ENCODE measurements at places on chromosomes 1 and 21.

DNA sequence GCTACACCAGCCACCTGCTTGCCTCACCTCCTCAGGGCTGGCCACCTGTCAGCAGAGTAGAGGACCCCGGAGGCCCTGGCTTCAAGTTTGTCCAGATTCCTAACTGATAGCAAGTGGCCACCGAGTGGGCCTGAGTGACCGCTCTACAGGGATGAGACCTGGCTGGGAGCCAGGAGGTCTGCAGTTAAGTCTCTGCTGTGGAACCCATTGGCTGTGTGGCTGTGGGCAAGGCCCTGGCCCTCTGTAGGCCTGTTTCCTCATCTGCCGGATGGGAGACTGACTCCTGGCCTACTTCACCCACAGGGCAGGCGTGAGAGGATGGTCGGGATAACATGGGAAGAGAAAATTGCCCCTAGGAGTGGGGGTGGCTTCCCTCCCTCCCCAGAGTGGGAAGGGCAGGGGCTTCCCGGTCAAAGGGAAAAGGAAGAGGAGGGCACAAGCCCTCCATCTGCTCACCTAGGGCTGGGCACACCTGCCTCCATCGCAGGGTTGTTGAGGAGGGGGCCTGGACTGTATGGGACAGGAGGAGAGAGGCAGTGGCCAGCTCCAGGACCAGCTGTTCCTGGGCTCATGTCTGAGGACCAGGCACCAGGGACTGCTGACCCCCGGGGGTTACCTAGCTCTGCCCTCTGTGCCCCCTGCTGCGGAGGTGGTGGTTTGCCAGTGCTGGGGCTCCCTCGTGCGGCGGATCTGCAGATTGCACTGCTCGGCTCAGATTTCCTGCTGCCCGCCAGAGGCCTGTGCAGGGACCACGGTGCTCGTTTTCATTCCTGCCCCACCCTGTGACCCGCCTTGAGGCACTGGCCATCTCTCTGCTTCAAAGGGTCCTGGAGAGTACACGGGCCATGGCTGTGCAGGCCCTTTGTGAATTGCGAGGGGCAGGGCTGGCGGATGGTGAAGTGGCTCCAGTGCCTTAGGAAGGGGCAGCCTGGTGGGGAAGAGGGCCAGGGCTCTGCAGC is 9.1 kb upstream of the MTFR1L start:
- DNase-seq, result peak; percentile 44

DNA sequence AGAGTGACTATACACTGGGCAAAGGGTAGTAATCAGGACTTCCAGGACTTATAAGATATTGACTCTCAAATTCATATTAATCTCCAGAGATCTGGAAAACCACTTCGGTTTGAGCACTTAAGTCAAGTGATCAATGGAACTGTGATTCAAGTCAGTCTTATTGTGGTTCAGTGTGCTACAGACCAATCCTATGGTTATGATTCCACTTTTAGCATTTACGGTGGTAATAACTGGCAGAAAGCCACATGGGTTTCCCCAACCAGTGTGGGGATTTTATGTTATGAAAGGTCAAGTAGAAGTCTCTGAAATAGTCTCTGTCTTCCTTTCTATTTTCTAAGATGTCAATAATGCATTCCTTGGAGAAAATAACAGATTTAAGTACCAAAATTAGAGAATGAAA is 151.3 kb upstream of the NEGR1 start:
- no peak for DNase-seq

DNA sequence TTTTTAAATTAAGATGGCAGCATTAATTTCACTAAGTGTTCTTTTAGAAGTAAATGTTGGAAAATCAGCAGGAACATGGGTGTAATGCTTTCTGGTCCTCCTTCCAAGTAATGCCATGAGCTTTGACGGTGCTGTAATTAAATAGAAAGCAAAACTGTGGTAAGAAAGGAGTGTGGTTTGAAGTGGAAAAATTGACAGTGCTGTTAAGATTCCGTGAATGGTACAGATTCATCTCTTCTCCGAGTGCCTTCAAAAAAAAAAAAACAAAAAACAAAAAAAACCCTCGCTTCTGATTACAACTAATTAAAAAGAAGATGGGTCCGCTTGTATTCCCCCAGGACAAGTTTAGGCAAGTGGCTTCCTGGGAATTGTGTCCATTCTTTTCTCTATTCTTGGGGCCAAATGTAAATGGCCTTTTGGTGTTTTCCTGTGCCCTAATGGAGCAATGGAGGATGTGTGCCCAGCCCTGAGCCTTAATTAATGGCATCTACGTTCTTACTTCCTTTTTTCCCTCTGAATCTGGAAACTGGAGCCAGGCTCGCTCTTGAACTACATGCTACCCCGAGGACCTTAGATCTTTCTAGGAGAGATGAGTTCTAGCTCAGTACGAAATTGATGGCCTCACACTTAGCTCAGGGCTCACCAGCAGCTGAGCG is 5.1 kb downstream of the LMO4 start:
- DNase-seq, result no peak

DNA sequence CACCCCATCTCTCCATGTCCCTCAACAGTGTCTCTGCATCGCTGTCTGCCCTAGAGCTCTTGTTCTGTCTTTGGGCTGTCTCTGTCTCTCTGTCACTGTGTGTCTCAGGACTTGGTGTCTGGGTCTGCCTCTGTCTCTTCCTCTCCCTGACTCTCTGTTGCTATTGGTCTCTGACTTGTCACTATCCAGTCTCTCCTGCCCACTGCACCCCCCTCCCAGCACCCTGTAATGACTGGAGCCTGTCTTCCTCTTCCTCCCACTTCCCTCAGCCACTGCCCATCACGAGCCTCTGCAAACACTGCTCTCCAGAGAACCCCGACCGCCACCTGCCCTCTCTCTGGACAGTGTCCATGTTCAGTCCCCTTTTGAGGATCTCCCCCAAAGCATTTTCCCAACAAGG is 12.1 kb downstream of the PEAR1 start:
- no peak for DNase-seq

DNA sequence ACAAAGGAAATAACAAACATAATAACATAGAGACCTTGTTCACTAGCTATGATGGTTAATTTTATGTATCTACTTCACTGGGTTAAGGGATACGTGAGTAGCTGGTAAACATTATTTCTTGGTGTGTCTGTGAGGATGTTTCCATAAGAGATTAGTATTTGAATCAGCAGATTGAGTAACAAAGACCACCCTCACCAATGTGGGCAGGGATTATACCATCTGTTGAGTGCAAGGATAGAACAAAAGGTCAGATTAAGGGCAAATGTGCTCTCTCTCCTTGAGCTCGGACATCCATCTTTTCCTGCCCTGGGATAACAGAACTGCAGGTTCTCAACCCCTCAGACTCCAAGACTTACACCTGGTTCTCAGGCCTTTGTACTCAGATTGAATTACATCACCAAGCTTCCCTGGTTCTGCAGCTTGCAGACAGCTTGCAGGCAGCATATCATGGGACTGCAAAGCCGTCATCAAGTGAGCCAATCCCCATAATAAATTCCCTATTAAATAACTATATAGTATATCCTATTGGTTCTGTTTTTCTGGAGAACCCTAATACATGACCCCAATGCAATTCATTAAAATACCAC is 9.2 kb downstream of the SPATA6 start:
- DNase-seq, result no peak

DNA sequence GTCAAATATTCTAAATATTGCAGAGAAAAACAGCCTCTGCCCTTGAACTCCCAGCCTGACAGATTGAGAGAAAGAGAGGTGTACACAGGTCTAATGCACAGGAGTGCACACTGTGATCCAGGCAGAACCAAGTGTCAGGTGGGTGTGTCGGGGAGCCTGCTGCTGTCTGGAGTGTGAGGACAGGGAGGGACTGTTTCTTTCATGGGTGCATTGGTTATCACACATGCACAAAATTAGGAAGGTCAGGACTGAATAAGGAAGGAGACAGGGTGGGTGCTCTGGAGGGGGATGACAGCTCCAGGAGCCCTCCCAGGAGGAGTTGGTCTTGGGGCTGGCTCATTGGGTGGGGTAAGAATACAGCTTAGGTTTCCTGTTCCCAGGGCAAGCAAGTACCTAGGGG is 13.3 kb upstream of the PINK1 start:
- no peak for DNase-seq

DNA sequence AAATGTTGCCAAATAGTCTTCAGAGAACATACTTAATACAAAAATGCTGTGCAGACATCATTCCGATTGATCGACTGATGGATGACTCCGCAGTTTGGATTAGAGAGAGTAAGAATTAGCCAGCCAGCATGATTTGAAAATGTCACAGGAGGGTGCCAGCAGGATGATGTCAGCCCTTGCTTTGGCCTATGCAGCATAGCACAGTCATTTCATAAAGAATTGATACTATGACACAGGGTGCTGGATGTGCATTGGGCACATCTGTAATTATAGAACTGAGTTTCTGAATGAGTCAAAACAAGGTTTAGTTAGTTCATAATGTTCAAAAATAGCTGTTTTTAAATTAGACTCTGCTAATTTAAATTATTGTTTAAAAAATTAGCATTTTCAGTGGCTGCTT is 21.6 kb upstream of the TRAF5 start:
- peak; percentile 81 for DNase-seq

DNA sequence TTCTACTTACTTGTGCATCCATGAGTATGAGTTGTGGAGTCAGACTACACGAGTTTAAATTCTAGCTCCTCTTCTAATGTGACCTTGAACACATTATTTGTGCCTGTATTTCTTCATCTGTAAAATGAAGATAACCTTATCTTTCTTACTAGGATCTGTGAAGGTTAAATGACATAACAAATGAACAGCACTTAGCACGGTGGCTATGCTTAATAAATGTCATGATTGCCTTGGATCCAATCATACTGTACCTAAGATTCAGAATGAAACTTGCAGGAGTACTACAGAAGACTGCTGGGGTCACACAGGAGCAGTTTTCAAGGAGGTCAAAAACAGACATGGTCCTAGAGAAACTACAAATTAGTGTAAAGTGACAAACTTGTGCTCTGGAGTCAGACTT is 22.2 kb upstream of the ALG14 start:
- DNase-seq, result no peak

- peak; percentile 84 for DNase-seq
Measured at GRCh38 chr1:6275826-6276782, 15.2 kb upstream of the GPR153 start.

DNA sequence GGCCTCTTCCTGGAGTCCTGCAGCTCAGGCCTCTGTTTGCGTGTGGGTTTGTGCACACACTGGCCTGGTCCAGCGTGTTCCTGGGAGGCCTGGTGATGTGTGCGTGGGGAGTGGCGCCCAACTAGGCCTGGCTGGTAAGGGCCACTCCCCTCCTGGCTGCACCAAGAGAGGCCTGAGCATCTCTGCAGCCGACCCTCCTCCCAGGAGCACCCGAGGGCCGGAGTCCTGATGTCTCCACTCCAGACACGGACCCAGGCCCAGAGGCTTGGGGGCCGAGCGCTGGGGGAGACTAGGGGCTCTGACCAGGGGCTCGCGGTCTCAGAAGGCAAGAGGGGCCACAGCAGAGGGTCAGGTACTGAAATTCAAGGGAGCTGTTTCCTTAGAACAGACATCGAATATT is 33.3 kb downstream of the MORN1 start:
- no peak for DNase-seq

DNA sequence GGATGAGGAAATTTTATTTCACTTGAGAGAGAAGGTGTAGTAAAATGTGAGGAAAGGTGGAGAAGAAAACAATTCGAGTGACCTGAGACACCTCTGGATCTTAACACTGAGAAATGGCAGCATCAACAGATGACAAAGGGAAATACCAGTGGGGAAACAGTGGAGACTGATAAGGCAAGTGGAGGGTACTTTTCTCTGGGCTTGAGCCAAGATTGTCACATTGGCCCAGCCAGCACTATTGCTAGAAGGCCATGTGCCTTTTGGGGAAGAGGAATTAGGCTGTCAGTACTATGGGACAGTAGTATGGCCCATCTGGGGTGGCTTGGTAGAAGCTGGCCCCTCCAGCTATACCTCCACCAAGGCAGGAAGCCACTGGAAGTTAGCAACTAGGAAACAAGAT is 8.4 kb downstream of the SYPL2 start:
- no peak for DNase-seq

- no peak for DNase-seq
Measured at GRCh38 chr1:24420547-24420946, 4.9 kb downstream of the NIPAL3 start.

- DNase-seq, result no peak
Measured at GRCh38 chr1:12502336-12503109, 115.5 kb downstream of the DHRS3 start.

- no peak for DNase-seq
Measured at GRCh38 chr1:200217703-200218102, 190.2 kb downstream of the NR5A2 start.

GRCh38 chr1:109792056-109792831 is 28.5 kb upstream of the EPS8L3 start:
- peak; percentile 95 for DNase-seq

- no peak for DNase-seq
Measured at GRCh38 chr1:180213401-180214170, 16.5 kb upstream of the LHX4 start.

GRCh38 chr1:219924342-219924741 is 4.0 kb downstream of the SLC30A10 start:
- DNase-seq, result no peak

DNA sequence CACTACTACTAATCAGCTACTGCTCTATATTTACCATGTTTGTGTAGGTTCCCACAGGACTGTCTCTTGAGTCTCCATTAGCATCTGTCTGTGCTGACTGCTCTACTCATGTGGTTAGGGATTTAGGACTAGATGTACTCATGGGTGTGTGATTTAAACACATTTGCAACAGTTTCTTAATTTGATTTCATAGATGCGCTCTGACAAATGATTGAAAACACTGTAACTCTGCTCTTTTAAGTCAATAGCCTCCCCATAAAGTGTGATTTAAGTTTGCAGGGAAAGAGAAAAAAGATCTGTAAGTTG is 809.3 kb downstream of the NCAM2 start:
- DNase-seq, result no peak

- peak; percentile 59 for DNase-seq
Measured at GRCh38 chr1:214604523-214604922, 1.5 kb downstream of the CENPF start.

- peak; percentile 56 for DNase-seq
Measured at GRCh38 chr1:244221991-244222390, 170.9 kb downstream of the ZBTB18 start.

GRCh38 chr1:153616144-153616916 is at the start of gene S100A14:
Gene S100A14, minus strand, starts transcription at chr1:153616325. Its CDS starts 467 bp downstream, at chr1:153615858.
- DNase-seq, result no peak

GRCh38 chr1:147641695-147642592 is 28.4 kb downstream of the ACP6 start:
- peak; percentile 55 for DNase-seq

- no peak for DNase-seq
Measured at GRCh38 chr1:25669781-25670567, 53.4 kb downstream of the MAN1C1 start.

DNA sequence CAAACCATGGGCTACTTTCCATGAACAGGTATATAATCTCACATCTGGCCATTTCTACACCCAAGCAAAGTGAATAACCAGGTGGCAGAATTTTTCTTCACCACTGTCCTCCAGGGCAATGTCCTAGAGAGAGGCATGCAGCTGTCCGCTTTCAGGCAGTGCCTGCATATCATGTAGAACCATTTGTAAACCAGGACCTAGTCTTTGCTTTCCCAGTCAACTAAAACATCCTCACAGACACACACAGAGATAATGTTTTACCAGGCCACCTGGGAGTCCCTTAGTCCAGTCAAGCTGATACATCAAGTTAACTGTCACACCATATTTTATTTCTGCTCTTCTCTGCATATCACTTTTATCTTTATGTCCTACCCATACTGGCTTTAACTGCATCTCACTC is 26.2 kb downstream of the TNFSF18 start:
- no peak for DNase-seq

- no peak for DNase-seq
Measured at GRCh38 chr1:160549665-160550006, 26.6 kb upstream of the SLAMF6 start.
